D341Med (cell line): ENCODE measurements at places on chromosomes 3 and 15.

GRCh38 chr3:40047406-40047805, 238.0 kb downstream of the MYRIP start:
- DNase-seq = no peak

- DNase-seq = no peak
Observed at GRCh38 chr3:142656575-142656974, 60.4 kb downstream of the PLS1 start.

DNA sequence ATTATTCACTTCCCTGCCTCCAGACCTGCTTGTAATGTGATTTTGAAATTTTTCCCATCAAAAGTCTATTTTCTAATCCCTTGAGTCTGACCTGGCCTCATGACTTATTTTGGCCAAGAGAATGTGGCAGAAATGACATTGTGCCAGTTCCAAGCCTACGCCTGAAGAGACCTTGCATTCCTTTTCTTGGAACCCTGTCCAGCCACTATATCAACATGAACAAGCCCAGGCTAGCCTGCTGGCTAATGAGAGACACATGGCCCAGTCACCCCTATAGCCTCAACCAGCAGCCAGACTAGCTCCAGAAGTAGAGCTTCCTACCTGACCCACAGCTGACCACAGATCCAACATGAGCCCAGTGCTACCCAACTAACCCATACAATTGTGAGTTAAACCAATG, 121.1 kb upstream of the ACP3 start:
- no peak for DNase-seq

GRCh38 chr3:151387842-151388241, 3.3 kb upstream of the P2RY12 start:
- no peak for DNase-seq

DNA sequence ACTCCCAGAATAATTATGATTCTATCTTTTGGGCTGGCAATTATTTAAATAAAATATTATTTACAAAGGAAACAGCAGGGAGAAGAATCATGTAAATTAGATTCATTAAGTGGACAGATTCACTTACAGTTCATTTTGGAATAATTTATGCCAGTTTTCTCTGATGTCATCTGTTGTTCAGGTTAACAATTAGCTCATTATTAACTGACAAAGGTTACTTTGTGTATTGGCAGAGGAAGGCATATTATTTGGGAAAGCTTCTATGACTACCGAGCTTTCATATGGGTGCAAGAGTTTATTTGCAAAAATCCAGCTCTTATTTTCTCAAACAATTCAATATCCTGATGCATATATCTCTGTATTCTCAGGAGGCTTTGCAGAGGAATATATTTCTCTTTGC, 224.4 kb downstream of the CHST2 start:
- no peak for DNase-seq

DNA sequence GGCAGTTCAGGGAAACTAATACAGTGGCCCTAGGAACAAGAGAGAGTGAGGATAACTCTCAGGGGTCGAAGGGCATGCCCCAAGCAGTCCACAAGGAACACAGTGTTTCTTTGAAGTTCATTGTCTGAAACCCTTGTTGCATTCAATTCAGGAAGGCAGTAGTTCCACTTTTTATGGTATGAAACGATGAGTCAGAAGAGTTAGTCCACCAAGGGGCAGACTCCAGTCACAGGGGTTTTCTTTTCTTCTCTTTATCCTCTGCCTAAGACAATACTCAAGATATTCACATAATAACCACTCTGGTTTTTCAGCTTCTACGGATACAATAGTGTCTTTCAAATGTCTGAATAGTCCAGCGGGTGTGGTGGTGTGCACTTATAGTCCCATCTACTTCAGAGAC, 23.7 kb upstream of the TICRR start:
- DNase-seq = no peak

GRCh38 chr3:142353571-142353970, 94.3 kb downstream of the XRN1 start:
- DNase-seq = no peak

DNA sequence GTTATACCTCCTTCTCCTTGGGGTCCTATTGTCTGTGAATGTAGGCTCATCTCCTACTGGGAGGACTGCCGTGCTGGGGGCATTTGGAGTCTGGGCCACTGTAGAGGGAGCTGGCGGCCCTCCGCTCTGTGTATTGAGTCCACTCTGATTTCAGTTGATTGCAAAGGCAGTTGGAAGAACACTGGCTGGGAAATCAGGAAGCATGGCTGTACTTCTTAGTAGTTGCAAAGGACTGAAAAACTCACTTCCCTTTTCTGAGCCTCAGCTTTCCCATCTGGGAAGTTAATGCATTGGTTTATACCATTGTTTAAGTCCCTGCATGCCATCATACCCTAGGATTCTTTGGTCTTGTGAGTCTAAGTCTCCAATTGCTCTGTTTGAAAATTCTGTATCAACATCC, 46.7 kb downstream of the TMED3 start:
- no peak for DNase-seq

DNA sequence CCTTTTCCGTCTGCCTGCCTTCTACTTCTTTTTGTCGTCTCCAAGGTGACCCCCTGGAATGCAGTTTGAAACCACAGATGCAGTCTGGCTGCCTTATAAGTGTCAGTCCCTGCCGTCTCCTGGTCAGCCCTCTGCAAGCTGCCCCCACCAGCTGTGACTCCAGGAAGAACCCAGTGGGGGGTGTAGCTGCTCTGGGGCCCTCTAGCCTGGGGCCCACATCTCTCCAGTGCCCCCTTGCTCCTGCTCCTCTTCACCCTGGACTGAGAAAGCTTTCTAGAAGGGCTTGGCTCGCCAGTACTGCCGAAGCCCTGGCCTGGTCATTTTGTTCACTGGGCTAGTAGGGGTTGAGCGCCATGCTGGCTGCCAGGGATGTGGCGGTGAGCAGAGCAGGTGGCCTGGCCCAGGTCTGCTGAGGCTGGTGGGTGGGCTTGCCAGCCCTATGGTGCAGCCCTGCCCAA, 21.3 kb downstream of the SYNM start:
- no peak for DNase-seq

DNA sequence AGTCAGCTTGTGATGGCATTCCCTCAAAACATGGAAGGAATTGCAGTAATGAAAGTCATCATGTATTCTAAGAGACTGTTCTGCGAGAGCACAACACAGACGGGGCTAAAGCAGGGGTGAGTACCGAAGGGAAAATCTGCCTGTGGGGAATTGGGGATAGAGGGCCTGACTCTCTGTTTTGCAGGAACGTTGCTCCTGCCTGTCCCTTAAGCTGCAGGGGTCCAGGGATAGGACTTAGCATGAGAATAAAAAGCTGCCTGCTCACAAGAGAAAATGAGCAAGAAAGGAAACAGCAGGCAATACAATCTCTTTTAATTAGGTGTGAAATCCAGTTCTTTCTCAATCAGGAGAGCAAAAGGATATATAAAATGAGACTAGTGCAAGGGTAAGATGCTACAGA, 62.2 kb downstream of the TIGIT start:
- no peak for DNase-seq

DNA sequence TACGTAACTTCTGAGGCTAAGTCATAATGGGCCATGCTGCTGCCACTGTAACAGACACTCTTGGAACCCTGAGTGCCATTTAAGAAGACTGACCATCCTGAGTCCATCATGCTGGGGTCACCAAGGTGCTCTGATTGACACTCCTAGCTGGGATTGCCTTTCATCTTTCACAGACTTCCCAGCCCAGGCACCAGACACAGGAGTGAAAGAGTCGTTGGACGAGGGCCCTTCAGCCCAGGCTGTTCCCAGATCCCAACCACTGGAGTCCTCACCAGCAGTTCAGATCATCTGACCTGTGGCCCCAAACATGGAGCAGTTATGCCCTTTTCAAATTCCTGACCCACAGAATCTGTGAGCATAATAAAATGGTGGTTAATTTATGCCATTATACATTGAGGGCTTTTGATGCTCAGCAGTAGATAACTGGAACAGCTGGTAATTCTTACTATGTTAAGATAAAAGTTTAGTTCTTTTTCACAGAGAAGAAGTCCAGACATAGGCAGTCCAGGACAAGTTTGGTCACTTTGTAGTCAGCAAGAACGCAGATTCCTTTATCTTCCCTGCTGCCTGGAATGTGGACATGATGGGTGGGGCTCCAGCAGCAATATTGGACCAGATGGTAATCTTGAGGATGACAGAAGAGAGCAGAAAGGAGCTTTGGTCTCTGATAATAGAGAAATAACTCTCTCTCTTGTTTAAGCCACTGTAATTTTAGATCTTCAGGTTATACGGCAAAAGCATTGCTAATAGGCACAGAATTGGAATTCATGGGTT, 7.3 kb upstream of the EHD4 start:
- no peak for DNase-seq

DNA sequence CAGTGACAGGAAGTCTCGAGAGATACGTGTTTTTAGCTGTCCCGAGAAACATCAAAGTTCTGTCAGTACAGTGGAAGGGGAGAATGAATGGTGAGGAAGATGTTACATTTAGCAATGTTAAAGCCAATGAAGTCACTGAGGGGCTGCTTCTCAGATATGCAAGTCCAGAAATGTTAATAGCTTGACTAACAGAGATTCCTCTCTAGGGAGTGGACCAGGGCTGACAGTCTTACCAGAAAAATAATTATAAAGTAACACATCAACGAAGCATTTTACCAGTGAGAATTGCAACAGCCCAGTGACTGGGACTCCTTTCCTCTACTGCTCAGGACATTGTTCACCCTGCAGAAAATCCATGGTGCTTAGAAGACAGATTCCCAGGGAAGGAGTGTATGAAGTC, 23.9 kb downstream of the GALNT15 start:
- DNase-seq = no peak

DNA sequence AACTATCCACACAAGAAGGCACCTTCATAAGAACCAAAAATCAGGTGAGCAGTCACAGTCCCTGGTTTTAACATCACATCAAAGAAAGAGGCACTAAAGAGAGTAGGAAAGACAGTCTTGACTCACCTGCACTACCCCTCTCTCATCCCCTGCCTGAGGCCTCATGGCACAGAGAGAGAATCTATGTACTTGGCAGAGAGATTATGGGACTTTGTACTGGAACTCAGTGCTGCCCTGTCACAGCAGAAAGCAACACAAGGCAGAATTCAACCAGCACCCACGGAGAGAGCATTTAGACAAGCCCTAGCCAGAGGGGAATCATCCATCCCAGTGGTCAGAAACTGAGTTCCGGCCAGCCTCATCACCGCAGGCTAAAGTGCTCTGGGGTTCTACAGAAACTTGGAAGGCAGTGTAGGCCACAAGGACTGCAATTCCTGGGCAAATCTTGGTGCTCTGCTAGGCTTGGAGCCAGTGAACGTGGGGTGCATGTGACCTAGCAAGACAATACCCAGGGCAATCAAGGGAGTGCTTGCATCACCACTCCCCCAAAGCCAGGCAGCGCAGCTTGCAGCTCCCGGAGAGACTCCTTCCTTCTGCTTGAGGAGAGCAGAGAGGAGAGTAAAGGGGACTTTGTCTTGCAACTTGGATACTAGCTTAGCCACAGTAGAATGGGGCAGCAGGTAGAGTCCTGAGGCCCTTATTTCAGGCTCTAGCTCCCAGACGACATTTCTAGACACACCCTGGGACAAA, 8.5 kb upstream of the RUVBL1 start:
- no peak for DNase-seq

DNA sequence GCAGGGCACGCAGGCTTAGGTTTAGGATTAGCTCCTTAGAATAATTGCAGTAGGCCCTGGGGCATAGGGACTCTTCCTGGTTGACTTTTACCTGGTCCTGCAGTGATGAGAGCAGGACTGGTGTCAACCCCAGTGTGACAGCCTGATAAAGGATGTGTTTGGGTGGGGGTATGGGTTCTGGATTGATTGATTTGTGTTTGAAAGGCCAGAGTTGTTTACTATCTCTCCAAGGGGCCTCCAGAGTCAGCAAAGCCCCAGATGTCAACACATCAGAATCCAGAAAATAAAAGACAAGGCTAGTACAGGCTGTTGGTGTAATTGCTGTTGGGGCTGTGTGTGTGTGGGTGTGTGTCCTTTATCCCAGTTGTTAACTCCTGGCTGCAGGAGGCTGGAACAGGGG, 122.3 kb downstream of the CHRNA7 start:
- DNase-seq = no peak

GRCh38 chr3:42014921-42015533, 53.1 kb upstream of the ULK4 start:
- DNase-seq = peak; percentile 83

GRCh38 chr3:73175698-73176097, 114.2 kb downstream of the EBLN2 start:
- DNase-seq = no peak

DNA sequence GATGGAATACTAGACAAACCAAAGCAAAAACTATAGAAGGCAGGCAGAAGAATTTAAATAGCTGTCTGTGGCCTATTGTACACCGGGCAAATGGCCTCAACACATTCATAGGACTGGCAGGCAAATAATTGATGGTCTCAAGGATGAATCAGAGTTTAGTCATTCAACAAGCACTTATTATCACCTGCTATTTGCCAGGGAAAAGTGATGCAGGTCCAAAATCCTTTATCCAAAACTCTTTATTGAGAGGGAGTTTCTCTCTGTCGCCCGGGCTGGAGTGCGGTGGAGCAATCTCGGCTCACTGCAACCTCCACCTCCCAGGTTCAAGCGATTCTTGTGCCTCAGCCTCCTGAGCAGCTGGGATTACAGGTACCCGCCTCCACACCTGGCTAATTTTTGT, 2.3 kb downstream of the EIF2AK4 start:
- DNase-seq = no peak

- no peak for DNase-seq
Observed at GRCh38 chr3:152319256-152319655, 50.5 kb downstream of the MBNL1 start.

DNA sequence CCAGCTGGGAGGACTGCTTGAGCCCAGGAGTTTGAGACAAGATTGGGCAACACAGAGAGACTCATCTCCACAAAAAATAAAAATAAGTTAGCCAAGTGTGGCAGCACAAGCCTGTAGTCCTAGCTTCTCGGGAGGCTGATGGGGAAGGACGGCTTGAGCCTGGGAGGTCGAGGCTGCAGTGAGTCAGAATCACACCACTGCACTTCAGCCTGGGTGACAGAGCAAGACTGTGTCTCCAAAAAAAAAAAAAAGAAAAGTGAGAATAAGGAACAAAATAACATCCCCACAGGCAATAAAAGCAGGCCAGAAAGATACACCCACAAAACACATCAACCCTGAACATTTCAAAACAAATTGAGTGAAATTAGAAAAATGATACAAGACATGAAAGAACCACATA, 48.7 kb upstream of the OCA2 start:
- no peak for DNase-seq

- DNase-seq = no peak
Observed at GRCh38 chr3:113254171-113254947, 43.0 kb downstream of the BOC start.

DNA sequence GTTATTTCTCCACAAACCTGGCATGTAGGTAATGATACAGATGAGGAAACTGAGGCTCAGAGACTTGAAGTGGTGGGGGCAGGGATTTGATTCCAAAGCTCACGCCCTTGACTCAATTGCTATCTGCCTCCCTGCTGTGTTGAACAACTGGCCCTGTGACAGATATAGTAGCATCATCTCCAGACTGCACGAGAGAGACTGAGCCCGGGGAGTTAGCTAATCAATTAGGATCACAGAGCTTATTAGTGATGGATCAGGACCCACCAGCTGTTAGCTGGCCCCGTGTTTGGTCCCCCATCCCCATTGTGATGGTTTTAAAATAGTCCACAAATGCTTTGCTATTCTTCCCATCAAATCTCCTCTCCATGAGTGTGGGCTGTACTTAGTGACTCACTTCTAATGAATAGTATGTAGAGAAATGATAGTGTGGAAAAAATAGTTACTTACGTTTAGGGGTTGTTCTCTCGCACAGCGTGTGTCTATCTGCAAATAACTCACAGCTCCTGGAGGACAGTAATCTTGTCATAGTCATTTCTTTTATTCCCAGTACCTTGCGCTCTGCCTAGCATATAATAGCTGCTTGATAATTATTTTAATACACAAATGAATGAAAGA, 74.4 kb upstream of the KLF13 start:
- DNase-seq = no peak

GRCh38 chr3:173930251-173930650, 532.7 kb downstream of the NLGN1 start:
- DNase-seq = no peak
